ENCODE measurements at places on chromosomes 1 and 21. TPM values are rescaled to one million over a fixed set of nuclear protein-coding genes. Genes with fewer than 3 reads are reported as not detected.

- DNase-seq = no peak
Measured at GRCh38 chr21:41523175-41523574, 15.2 kb upstream of the TMPRSS2 start.

CLIC4 gene
- 12.8 TPM for total RNA-seq

LCE2A gene
- total RNA-seq = not detected

- peak; percentile 73 for DNase-seq
Measured at GRCh38 chr21:17512253-17513213, at the start of gene CXADR. Gene CXADR (plus strand): TSS chr21:17513043. CDS start chr21:17513130, 87 bp downstream.

ADGRL4 gene
- not detected for total RNA-seq
